ENCODE measurements at places on chromosomes 13 and 19. TPM values are rescaled to one million over a fixed set of nuclear protein-coding genes. Genes with fewer than 3 reads are reported as not detected.

DNA sequence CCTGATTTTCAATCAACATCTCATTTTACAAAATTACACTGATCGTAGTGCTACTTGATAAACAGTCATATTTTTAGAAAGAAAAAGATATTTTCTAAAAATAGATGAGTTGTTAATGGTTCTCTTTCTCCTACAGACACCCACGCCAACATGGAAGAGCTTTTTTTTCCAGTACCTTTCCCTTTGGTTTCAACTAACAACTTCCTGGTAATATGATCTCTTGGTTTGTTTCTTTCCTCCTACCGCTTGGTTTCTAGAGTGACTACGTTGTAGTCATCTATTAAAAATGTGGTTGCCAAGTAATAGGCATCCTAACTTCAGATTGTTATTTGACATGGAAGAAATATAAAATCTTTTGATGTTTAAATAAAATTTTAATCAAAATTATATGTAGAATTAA is 189.0 kb downstream of the LACC1 start:
- DNase-seq: no peak

DNA sequence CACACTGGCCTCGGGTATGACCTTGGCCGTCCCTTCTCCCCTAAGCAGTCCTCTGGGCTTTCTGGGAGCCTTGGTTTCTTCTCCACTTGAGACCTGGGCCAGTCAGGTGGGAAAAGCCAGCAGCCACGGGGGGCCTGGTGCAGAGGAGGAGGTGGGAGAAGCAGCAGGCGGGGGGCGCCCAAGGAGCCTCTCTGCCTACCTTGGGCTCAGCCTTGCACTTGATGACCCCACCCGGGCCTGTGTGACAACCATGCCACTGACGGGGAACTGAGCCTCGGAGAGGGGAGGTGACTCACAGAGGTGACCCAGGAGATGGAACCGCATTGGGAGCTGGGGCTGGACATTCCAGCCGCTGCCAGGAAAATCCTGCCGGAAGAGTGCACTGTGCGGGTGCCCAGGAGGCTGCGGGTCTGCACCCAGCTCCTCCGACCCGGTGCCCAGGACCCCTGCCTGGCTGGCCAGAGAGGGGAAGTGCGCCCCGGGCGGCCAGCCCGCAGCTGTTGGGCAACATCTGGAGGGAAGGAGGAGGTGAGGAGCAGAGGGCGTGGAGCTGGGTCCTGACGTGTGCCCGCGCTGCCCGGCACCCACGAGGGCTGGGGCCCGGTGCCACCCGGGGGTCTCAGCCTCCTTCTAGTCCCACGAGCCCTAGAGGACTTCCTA is 23.4 kb upstream of the SLC7A10 start:
- no peak for DNase-seq

DNA sequence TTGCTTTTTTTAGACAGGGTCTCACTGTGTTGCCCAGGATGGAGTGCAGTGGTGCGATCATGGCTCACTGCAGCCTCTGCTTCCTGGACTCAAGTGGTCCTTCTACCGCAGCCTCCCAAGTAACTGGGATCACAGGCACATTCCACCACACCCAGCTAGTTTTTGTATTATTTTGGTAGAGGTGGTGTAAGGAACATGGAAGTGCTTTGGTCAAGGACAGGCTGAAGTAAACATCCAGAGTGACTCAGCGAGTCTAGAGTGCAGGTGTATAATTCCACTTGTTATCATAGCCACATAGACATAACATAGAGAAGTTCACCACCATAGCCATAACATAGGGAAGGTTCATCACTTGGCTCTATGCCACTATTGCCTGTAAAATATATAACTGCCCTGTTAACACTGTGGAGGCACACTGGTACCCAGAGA is 98.6 kb downstream of the RBM26 start:
- no peak for DNase-seq

DNA sequence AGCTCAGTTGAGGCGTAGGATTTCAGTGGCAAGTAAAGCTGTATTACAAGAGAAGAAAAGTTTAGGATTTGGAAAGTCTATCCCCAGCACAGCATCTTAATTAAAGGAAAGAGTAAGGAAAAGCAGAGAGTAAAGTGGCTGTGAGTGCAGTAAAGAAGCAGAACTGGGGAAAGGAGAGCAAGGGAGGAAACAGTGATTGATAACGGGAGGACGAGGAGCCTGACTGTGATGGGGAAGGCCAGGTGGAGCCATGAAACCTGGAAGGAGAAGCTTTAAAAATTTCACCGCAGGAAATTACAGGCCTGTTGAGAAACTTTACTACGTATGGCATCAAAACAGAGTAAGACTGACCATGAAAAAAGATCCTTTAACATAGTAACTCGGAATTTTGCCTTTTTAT is 175.6 kb downstream of the SHISA2 start:
- DNase-seq: no peak

DNA sequence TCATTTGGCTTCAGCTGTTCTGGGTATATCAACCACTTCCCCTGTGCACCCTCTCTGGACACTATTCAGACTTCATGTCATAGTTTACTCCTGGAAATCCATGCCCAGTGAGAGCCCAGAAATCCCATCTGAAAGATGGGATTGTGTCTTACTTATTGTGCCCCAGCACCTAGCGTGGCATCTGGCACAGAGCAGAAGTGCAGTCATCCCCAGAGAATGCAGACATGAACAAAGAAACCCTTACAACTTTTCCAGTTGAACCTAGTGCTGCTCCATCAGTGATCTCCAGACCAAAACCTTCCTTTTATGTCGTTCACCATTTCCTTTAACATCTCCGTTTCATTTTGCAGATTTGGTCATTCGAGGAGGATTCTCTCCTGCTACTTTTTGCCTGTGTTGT is 60.6 kb downstream of the MBNL2 start:
- DNase-seq: no peak

DNA sequence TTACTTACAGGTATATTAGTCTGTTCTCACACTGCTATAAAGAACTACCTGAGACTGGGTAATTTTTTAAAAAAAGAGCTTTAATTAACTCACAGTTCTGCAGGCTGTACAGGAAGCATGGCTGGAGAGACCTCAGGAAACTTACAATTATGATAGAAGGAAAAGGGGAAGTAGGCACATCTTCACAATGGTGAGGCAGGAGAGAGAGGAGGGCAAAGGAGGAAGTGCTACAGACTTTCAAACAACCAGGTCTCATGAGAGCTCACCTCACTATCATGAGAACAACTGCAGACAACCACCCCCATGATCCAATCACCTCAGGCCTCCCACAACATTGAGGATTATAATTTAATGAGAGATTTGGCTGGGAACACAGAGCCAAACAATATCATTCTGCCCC is 511.7 kb downstream of the SLITRK6 start:
- no peak for DNase-seq

- DNase-seq: no peak
Measured at GRCh38 chr13:106424805-106425204, 110.7 kb downstream of the EFNB2 start.

- DNase-seq: no peak
Measured at GRCh38 chr19:33914599-33914998, 117.9 kb downstream of the KCTD15 start.

- DNase-seq: no peak
Measured at GRCh38 chr19:48833049-48833448, 3.2 kb downstream of the HSD17B14 start.

- no peak for DNase-seq
Measured at GRCh38 chr19:7434391-7434790, 54.4 kb downstream of the PEX11G start.

DNA sequence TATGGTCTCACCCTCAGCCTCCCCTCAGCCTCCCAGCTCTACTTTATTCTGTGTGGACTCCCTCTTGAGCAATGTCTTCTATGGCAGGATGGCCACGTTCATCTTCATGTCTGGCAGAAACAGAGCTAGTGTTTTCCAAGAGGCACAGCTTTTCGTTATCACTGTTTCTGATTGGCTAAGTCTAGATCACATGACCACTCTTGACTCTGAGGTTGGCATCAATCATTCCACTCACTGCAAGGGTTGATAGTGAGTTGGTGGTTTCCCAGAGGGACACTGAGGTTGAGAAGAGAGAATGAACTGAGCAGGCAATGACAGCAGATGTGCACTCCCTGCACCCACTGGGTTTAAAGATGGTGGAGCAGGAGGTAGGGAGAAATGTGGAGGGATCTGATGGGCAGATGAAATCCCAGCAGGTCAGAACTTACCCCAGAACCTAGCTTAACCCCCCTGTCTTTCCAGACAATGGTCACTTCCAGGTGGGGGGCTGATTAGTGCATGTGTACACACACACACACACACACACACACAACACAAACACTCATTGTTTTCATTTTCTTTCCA is 26.3 kb upstream of the UQCRFS1 start:
- no peak for DNase-seq

GRCh38 chr19:30320466-30320865 is 51.7 kb upstream of the ZNF536 start:
- no peak for DNase-seq

DNA sequence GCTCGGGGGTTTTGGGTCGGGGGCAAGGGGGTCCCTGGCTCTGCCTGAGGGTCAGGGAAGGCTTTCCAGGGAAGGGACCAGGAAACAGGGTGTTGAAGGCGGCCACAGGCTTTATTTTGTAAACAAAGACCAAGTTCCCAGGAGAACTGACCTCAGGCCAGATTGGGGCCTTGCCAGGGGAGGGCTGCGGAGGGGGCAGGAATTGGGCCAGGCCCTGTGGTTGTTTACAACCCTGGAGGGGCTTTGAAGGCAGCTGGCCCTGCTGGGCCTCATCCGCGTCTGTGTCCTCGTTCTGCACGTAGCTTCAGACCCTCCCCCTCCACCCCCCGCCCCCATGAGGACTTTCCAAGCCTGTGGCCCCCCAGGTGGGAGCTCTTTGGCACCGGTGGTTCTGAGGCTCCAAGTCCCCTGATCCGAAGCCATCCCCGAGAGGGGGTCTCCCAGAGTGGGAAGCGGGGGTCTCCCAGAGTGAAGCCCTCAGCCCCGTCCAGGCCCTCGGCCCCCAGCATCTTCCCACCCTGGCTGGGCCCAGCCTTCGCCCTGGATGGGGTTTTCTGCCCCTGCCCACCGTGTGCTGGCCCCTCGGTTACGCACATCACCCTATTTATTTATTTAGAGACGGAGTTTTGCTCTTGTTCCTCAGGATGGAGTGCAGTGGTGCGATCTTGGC is 13.5 kb upstream of the BSG start:
- no peak for DNase-seq

- DNase-seq: no peak
Measured at GRCh38 chr19:6610934-6611852, 20.2 kb upstream of the CD70 start.

DNA sequence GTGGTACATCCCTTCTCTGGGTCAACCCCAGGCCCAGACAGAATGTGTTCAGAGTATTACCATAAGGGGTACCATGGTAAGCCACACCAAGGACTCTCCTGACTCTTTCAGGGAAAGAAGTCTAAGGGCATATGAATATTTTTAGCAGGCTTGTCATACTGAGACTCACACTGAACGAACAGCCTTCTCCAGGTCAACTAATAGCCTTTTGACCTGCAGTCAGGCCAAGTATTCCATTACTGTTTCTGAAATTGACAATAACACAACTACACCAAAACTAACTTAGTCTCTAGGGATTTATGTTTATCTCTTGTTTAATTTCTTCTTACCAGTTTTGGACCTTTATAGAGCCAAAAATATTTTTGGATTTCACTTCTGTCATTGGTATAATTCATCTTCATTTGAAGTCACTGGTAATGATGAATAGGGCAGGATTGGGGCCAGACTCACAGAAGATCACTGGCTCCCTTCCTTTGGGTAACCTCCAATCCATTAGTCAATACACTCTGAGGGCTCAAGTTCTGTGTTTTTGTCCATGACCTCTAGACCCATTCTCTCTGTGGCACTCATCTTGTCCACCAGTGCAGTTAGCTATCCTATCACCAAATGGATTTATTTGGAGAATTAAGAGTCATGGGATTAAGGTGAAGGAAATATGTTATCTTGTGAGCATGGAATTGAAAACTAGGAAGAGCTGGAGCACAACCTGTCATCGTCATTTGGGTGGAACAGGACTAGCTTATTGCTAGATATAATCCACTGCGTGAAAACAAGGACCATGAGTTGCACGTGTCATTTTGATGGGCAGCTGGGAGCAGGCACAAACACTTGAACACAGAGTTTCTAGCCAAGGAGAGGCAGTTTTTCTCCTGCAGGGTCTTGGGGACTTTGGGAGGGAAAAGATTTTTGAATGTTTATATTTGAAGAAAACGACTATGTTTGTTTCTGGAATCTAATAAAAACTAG is 313.3 kb downstream of the DCLK1 start:
- DNase-seq: no peak

GRCh38 chr19:56271151-56271550 is 1.4 kb upstream of the EDDM13 start:
- no peak for DNase-seq

DNA sequence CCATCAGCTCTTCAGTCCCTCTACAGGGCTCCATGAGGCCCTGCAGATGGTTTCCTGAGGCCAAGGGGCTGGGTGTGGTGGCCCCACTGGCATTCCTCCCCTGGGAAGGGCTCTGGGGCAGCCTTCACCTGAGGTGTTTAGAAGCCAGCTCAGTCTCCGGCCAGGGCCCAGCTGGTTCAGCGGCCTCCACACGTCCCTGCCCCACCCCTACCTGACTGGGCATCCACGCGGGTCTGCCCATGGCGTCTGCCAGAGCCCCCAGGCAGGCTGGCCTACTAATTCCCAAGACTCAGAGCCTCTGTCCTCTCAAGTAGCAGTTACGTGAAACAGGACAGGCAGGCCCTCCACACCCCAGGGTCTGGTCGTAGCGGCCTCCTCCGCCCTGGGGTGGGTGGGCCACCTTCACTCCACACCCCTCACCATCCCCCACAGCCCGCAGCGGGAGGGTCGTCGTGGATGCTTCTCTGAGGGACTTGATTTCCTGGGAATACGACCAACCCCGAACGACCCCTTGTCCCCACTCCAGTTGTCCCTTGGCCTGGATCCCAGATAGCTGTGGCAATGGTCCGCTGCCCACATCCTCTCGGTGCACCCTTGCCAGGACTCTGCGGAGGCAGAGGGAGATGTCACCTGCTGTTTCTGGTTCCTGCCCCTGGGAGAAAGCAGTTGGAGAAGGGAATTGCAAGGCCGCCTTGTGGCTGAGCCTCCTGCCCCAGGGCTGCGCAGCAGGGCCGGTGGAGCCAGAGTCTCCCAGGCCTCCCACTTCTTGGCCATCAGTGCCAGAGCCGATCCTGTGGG is 24.3 kb downstream of the CAPN12 start:
- DNase-seq: no peak

GRCh38 chr19:46186101-46186716 is 38.2 kb downstream of the IGFL2 start:
- no peak for DNase-seq

DNA sequence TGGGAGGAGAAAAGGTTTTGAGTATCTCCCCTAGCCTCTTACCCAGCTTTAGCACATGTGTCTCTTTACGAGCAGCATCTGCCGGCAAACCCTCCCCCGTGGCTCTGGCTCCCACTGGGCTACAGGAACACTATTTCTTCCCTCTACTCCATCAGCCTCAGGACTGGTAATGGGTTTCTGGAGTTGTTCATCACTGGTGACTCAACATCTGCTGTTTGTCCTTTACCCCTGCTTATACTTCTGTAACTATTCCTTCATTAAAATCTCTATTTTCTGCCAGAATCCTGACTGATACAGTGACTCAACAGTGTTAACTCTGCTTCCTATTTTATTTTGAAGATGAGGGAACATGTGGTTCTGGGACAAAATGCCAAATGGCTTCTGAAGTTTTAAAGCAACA is 437.3 kb upstream of the HTR2A start:
- DNase-seq: no peak

The RGS9BP gene
- total RNA-seq: 1.3 TPM

The FGF14 gene
- 4.5 TPM for total RNA-seq

The EID2B gene
- total RNA-seq: 5.3 TPM

The CBY2 gene
- 0.21 TPM for total RNA-seq

The ZNF763 gene
- 6.1 TPM for total RNA-seq

The C1QTNF9B gene
- 0.58 TPM for total RNA-seq

The TLE2 gene
- 14.1 TPM for total RNA-seq

The RNF126 gene
- total RNA-seq: 8.6 TPM

The ZNF492 gene
- 4.1 TPM for total RNA-seq

The NLRP7 gene
- not detected for total RNA-seq

The LILRB1 gene
- 1.3 TPM for total RNA-seq

The RYR1 gene
- 5.3 TPM for total RNA-seq
